DMS153 (cell line): ENCODE measurements at places on chromosomes 6 and 20.

DNA sequence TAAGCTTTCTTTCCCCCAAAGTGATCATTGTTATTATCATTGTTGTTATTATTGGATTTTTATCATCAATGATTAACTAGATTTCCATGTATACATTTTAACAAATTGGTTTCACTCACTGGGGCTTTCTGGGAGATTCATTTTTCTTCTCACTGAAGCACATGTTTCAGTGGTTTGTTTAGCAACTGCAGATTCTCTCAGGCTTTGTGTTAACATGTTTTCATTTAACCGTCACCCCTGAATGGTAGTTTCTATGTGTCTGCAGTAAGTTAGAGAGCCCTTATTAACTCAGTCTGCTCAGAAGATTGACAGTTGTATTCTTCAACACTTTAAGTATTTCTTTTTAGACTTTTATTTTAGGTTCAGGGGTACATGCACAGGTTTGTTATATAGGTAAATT is 12.4 kb downstream of the ZKSCAN4 start:
- DNase-seq, result no peak

- DNase-seq, result no peak
These were observed 252.4 kb upstream of the HS3ST5 start for GRCh38 chr6:114595186-114595585.

DNA sequence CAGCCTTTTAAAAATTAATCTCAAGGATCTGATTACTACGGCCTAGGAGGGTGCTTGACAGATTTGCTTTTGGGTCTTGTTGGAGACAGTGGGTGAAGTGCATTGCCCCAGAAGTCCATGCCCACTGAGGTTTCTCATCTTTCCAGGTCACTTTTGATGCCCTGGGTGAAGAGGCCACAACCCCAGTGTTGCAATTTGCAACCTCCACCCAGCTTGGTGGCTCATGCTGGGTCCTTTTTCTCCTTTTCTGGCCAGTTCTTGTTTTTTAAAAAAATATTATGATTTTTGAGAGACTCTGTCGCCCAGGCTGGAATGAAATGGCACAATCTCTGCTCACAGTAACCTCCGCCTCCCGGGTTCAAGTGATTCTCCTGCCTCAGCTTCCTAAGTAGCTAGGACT is 9.4 kb downstream of the STX11 start:
- DNase-seq, result no peak

GRCh38 chr20:1741309-1742048 is 83.9 kb upstream of the SIRPG start:
- DNase-seq, result no peak

DNA sequence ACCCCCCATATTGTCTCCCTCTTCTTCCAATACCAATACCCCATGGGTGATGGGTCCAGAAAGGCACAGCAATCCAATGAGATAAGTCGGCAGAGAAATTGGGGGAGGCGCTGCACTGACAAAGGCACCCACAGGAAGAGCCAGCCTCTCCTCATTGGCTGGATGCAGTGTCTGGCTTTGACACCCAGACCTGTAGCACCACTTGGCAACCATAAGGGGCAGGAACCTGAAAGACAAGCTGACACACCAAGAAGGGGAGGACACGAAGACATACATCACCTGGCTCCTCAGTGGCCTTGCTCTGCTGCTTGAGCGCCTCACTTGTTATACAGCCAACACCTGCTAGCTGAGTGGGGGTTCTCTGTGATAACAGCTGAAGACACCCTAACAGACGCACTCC is 19.4 kb upstream of the SLC4A11 start:
- no peak for DNase-seq

DNA sequence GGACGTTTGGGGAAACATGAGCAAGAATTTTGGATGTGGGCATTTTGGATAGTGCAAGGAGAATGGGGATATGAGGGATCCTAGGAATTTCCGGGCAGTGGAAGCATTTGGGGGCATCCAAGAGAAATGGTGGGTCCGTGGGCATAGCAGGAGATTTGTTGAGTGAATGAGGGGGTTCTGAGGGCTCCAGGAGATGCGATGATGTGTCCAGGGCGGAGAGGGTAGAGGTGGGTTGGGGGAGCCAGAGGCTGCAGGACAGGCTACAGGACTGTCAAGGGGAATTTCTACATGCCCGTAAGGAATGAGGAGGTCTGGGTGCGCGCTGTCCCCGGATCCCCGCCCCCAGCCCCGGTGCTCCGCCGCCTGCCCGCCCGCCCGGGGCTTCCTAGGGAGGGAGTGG is 364 bp downstream of the FRS3 start:
- no peak for DNase-seq

- no peak for DNase-seq
These were observed 47.9 kb upstream of the SCML4 start for GRCh38 chr6:107871976-107872375.

GRCh38 chr6:144797881-144798589 is 512.9 kb downstream of the UTRN start:
- no peak for DNase-seq

DNA sequence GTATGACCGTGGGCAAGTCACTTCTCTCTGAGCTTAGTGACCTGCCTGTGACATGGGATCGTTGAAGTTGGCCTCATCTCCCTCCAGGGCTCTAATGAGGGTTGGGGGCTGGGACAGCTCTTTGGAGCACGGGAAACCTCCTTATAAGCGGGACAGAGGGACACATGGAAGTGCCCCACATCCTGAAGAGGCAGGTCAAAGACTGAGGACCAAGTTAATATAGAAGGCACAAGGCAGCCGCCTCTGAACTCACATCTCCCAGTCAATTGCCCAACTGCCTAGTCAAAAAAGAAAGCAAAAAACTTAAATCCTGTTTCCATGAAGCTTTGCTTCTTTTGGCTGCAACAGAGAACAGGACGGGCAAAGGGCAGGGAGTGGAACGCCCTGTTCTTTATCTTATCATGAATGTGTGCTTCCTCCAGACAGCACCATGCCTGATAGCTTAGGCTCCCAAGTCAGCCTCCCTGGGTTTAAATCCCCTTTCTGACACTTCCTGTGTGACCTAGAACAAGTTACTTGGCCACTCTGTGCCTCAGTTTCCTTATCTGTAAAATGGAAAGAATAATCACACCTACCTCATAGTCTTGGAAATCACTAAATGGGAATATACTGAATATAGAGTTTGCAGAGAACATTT is 27.1 kb downstream of the LBP start:
- no peak for DNase-seq

DNA sequence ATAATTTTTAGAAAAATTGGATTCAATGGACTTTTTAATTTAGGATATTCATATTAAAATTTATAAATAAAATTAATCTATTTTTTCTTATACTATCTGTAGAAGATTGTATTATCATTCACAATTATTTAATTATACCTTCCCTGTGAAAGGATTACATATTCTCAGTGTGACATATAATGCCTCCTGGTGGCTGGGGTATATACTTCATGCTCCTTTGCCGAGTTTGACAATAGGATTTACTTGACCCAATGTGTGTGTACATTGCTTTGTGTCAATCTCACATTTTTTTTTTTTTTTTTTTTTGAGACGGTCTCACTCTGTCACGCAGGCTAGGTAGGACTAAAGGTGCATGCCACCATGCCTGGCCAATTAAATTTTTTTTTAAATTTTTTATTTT is 230.0 kb upstream of the CHD6 start:
- no peak for DNase-seq

DNA sequence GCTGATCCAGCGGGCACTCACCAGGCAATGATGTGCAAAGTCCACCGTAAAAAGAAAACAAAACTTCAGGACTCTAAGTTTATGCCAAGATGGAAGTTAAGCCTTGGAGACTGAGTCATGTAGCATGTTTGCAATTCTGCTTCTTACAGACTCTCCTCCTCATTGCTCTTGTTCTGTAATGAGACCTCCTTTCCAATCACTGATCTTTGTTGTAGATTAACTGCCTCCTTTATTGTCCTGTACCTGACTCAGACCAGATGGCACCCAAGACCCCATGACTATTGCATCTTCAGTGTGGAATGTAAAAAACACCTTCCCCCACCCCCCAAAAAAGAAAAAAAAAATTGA is 11.2 kb downstream of the NEU1 start:
- DNase-seq, result no peak

- no peak for DNase-seq
These were observed 329.8 kb upstream of the EPHA7 start for GRCh38 chr6:93749191-93749590.

DNA sequence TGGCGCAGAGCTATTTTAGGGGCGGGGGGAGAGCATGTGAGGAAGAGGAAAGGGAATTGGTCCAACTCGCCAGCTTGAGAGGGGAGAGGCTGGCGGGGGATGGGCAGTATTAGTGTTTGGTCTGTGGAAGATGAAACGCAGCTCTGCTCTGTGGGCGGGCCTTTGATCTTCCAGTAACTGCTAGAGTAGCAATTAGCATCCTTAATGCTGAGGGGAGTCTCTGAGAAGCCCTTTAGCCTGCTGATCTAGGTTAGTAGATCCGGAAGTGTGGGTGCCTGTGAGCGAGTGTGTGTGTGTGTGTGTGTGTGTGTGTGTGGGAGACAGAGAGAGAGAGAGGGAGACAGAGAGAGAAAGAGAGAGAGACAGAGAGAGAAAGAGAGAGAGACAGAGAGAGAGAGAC is 117.2 kb upstream of the BACH2 start:
- peak; percentile 79 for DNase-seq

- no peak for DNase-seq
These were observed 36.3 kb downstream of the PPP1R3G start for GRCh38 chr6:5121479-5121878.

DNA sequence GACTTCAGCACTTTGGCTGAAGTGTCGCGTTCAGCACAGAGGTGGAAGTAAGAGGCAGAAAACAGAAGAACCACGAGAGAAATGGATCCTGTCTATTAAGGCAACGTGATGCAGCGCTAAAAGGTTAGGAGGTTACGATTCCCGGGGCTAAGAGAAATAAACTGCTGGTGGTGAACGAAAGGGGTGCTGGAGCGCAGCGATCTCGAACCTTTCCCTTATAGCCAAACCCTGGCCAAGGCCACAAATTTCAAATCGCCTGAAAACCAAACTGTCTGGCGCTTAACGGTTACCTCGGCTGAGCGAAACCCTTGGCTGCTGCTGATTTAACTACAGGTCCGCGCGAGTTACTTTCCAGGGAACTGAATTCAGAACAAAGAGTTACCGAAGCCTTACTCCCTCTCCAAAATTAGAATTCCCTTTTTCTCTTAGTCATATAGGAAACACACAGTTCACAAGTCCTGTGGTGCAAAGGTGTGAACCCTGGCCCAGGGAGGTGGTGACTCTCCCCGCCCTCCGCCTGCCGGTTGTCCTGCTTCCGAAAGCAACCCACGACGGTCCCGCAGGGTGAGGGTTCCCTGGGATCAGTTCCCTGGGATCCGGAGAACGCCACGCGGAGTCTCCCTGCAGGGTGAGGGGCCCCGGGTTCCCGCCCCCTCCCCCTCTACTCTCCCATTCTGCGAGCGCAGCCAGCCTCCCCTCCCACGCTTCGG is 1.3 kb upstream of the SLC35D3 start:
- DNase-seq, result no peak

- no peak for DNase-seq
These were observed 23.7 kb downstream of the SNRPB start for GRCh38 chr20:2446845-2447244.

DNA sequence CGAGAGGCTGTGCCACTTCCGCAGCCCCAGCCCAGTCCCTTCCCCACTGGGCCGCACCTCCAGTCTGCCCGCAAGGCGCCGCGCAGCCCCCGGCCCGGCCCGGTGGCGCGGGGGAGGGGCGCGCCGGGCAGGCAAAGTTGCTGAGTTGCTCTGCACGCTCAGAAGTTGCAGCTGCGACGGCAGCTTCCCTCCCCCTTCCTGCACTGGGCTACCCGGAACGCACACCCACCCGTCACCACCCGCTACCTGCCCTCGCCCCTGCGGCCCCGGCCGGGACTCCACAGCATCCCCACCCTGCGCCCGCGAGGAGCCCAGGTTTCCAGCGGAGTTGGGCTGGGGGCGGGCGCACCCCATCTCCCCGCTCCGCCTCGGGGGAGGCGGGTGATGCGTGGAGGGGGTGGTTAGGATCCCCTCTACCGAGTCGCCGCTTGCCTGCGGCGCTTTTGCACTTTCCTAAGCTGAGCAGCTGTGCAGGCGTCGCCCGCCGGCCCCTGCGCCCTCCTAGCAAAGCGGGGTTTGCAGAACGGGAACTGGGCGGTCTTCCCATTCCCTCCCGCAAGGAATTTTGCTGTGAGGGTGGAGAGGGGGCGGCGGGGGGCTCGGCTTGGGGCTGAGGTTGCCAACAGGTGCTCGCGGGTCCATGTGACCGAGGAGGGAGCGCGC is 55.9 kb upstream of the RREB1 start:
- DNase-seq, result peak; percentile 12

GRCh38 chr6:75268121-75268987 is 16.2 kb downstream of the TMEM30A start:
- no peak for DNase-seq

DNA sequence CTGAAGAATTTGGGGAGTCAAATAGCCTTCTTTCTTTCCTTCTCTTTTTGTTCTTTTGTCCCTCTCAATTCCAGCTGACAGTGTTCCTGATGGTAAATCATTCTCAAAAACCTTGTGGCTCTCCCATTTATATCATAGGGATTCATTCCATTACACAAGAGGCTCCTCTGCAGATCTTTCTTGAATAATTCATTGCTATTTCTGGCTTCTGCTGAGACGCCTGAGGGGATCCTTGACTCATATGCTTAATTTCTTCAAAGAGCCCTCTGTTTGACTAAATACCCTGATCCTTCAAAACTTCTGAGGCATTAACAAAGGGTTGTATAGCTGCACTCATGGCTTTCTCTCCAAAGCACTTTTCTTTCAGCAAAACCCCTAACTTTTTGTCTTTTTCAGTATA is 289.3 kb downstream of the FARS2 start:
- no peak for DNase-seq

- no peak for DNase-seq
These were observed 301.8 kb downstream of the TAF4 start for GRCh38 chr20:61763740-61764400.

GRCh38 chr6:27275025-27275956 is 27.8 kb downstream of the PRSS16 start:
- no peak for DNase-seq

DNA sequence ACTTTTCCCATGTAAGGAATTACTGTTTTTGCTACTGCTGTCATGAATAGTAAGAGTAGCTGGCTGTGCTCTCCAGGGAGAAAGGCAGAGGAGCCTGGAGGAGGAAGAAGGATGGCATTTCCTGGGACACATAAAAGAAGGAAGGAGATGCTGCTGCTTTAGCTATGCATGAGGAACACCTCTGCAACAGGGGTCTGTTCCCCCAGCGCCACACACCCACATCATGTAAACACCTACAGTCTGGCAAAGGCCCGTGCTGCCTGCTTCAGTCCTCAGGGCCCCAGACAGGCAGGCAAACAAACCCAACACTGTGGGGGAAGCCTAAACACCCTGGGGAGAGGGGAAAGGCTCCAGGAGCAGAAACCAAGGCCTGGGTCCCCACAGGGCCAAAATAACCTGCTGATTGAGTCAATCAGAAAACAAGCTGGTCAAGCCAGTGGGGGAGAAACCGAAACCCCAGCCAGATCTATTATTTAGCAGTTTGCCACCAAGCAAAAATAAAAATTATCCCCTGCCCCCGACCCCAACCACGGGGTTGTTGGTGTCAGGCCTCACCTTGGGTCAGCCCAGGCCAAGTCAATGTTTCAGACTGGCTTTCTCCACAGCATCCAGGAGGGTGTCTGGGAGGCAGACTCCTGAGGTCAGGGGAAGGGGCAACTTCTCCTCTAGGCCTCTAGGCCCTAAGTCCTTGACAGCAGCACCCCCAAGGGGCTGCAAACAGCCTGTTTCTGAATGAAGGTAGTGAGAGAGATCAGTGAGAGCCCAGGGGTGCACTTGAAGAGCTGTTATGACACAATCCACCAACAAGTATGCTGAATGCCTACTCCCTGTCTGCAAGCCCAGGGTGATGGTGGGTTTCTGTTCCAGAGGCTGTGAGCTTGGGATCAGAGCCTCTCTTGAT is 34.6 kb upstream of the SCUBE3 start:
- DNase-seq, result no peak
